ENCODE measurements at places on chromosomes 11 and 22.

- no peak for DNase-seq
Observed at GRCh38 chr11:7936615-7937014, 4.9 kb downstream of the OR10A3 start.

- DNase-seq, result no peak
Observed at GRCh38 chr11:75463106-75463774, 30.2 kb upstream of the KLHL35 start.

DNA sequence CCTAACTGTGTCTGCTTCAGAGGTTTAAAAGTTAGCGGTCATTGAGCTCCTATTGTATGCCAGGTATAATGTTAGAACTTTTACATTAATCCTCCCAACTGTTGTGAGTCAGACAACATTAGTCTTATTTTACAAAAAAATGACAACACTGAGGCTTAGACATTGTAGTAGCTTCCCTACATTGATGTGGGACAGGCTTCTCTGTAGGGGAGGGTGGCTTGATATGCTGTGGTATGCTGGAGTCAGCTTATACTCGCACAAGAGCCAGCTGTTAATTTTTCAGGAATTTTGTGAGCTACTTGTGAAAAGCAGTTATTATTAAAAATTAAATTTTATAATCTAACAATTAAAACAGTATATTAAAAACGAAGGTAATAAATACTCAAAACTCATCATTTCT is 64.8 kb upstream of the NAV2 start:
- DNase-seq, result no peak

- no peak for DNase-seq
Observed at GRCh38 chr11:129937592-129938238, 42.3 kb upstream of the NFRKB start.

GRCh38 chr11:90775567-90776165 is 552.8 kb upstream of the CHORDC1 start:
- no peak for DNase-seq

DNA sequence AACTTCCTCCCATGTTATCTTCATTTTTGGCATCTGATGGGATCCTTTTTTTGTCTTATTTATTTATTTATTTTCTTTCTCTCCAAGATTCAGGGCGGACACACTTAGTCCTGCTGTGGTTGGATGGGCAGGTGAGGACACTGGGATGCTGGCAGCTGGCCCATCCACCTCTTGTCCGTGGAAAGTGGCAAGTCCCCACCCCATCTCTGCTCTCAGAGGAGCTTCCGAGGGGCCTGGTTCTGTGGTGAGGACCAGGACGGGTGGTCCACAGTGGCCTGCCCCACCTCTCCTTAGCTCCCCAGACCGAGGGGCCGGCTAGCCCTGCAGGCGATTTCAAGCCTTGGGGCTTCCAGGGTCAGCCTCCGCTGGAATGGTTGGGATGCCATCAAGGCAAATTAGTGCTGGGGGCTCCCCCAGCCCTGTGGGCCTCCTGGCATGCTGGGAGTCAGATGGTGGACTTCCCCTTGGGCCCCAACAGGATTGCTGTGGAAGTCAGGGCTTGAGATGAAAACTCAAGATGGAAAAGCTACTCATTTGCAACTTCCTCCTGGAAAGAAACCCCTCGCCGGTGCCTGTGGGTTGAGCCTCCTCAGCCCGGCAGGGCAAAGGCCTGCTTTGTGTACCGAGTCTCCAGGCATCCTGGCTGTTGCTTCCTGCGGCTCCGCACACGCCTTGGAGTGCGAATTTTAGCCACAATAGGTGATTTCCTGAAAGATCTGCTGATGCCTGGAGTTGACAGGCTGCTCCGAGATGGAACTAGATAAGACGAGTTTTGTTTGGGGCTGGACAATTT is 31.2 kb upstream of the LINC01488 start:
- DNase-seq, result no peak

GRCh38 chr22:27504360-27505253 is 296.9 kb downstream of the MN1 start:
- no peak for DNase-seq

DNA sequence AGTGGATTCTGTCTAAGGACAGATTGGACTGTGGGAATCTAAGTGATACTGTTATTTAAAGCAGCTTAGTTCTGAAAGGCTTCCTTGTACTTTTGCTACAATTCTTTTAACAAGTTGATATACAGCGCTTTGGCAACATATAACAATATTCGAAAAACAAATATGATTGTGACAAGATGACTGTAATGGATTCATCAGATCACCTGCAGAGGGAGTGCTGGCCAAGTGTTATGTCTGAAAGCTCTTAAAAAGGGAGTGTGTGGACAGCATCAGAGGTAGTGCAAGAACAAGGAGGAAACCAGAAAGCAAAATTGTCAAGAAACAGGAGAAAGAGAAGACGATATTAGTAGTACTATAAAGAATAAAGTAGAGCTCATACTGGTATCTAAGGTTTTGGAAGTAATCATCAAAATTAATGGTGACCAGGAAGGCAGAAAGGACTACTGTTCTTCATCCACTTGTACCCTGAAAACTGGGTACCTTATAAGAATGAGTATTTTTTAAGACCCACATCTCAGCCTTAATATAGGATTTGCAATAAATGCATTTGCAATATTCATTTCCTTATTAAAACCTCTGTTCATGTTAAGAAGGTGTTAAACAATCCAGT is 1112.0 kb upstream of the CCDC90B start:
- peak; percentile 6 for DNase-seq

- DNase-seq, result no peak
Observed at GRCh38 chr11:773830-774229, 3.5 kb downstream of the GATD1 start.

DNA sequence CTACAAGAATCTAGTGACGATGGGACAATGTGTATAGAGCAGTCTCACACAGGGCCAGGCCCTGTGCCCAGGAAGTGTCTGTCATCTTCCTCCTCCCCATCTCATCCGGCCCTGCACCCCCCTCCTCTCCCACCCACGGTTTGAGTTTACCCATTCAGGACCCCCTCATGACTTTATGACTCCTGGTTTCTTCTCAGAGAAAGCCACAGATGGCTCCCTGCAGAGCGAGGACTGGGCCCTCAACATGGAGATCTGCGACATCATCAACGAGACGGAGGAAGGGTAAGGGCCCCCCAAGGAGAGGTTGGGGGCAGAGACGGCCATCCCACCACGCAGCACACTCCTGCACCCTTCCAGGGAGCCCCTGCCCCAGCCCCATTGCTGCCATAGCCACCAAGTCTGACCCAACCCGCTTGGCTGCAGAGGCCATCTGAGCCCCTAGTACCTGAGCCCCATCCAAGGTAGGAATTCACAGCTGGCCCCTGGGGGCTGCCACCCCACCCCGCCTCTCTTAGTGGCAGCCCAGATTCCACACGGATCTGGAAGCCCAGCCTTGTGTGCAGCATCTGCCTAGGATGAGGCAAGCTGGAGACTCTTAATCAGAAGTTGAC is 18.1 kb downstream of the TOM1 start:
- DNase-seq, result no peak

GRCh38 chr11:76698321-76699043 is 27.9 kb upstream of the LRRC32 start:
- no peak for DNase-seq

GRCh38 chr22:46829941-46830715 is 67.7 kb downstream of the TBC1D22A start:
- peak; percentile 77 for DNase-seq

DNA sequence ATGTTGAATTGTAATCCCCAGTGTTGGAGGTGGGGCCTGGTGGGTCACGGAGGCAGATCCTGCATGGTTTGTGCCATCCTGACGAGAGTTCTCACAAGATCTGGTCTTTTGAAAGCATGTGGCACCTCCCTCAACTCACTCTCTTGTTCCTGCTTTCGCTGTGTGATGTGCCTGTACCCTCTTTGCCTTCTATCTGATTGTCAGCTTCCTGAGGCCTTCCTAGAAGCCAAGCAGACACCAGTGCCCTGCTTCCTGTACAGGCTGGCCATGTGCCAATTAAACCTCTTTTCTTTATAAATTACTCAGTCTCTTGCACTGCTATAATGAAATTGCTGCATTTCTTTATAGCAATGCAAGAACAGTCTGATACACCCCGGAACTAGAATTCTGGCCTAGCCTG is 13.1 kb downstream of the PTPN5 start:
- no peak for DNase-seq

DNA sequence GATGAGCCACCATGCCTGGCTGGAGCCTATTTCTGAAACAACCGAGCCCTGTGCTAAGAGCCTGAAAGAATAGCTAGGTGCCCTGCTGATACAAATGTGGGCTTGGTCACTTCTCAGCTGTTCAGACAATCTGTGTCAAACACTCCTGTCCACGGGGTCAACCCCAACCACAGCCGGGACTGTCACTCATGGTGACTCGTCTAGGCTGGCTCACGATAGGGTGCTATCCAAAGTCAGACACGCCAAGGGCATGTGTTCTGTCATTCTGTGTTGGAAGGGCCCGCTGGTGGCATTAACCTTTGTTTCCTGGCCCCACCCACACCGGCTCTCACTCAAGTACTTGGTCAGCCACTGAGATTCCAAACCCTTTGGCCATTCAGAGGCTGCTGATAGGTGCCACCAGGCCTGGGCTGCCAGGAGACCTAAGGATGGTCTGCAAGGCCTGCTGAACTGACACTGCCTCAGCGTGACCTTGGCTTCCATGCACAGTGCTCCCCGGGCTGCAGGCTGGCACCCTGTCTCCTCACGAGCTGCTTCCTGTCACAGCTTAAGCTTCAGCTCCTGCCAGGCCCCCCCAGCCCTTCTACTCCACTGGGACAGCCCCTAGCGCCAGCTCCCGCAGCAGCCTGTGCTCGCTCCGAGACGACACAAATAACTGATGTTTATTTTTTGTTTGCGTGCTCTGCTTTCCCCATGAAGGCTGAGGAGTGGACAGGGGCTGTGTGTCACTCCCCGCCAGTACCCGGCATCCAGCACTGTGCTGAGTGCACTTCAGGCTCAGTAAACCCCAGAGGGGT is 14.2 kb upstream of the CDC42BPG start:
- DNase-seq, result no peak

- no peak for DNase-seq
Observed at GRCh38 chr11:108436594-108436993, 30.7 kb downstream of the C11orf65 start.

Measured in AG08395 (cell line).